ENCODE measurements at places on chromosomes 7 and 10.

- no peak for DNase-seq
Observed at GRCh38 chr10:16401416-16401815, 35.4 kb upstream of the PTER start.

DNA sequence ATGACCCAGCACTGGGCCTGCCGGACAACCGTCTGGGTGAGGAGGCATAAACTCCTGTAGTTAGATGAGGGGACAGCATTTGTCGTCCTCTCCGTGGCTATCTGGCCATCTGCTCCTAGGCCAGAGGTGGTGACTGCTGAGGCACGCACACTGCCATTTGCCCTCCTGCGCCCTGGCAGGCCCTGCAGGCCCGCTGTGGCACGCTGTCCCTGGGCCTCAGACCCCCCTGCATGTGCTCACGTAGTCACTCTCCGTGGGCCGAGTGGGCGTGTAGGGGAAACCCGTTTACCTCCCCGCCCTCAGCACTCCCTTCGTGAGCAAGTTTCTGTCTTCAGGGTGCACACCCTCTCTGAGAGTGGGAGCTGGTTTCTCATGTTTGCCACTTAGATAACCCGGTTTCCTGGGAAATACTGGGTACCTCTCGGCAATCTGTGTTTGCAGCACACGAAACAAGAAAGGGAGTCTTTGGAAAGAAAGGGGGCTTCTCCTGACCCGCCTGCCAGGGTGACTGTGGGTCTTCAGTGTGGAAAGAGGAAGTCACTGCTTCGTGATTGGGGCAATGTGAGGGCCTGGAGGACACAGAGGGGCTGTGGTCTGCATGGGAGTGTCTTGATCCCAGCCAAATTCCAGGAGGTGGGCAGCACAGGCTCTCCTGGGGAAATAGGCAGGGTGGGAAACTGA, 10.8 kb downstream of the ADAMTS14 start:
- DNase-seq, result no peak

- no peak for DNase-seq
Observed at GRCh38 chr7:35250452-35250851, 3.4 kb downstream of the TBX20 start.

GRCh38 chr7:154837087-154837486, 165.8 kb downstream of the PAXIP1 start:
- no peak for DNase-seq

DNA sequence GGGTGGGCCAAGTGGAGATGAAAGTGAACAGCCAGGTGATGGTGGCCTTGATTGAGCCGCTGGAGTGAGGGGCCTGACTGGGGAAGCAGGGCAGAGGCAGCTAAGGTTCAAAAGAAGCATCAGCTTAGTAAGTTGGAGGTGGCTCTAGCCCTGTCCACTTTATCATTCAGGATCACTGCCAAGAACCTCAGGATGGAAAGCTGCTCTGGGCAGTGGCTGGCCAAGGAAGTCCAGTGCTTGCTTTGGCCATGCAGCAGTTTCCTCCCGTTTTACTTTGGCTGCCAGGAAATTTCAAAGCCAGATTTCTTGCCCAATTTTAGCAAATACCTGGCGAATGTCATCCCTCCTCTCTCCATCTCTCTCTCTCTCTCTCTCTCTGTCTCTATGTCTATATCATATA, 384.9 kb downstream of the PLXNA4 start:
- DNase-seq, result no peak

GRCh38 chr10:21517134-21518031, 8.1 kb downstream of the SKIDA1 start:
- no peak for DNase-seq

- no peak for DNase-seq
Observed at GRCh38 chr7:151726652-151727578, 150.0 kb downstream of the PRKAG2 start.

- no peak for DNase-seq
Observed at GRCh38 chr10:13270877-13271551, 28.9 kb downstream of the PHYH start.

GRCh38 chr10:68934994-68935393, 21.0 kb upstream of the DDX21 start:
- DNase-seq, result no peak

DNA sequence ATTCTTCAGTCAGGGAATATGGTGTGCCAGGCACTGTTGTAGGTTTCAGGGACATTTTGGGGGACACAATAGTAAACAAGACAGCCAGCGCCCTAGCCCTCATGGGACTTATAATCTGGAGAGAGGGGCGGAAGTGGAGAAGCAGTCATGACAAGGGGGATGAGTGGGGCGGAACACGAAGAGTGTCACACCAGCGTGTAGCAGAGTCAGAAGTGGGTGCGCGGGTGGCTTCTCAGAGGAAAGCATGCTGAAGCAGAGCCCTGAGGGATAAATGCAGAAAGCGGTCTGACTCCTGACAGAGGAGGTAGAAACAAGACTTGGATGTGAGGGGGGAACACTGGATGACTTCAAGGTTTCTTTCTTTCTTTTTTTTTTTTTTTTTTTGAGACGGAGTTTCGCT, 160.3 kb upstream of the LYZL2 start:
- DNase-seq, result no peak

DNA sequence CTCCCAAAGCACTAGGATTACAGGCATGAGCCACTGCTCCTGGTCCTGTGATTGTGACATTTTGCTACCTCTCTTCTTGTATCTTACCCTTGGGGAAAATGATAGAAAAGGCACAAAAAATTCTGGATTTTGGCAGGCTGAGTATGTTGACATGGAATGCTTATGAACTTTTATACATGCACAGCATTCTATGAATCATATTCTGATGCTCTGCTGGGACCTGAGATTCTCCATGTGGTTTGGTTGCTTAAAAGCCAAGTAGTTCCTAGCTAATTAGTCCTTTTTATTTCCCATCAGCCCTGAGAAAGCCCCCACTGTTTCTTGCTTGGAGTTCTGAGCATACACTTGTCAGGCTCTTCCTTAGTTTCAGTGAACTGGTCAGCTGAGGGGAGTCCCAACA, 8.3 kb upstream of the KAZALD1 start:
- no peak for DNase-seq

DNA sequence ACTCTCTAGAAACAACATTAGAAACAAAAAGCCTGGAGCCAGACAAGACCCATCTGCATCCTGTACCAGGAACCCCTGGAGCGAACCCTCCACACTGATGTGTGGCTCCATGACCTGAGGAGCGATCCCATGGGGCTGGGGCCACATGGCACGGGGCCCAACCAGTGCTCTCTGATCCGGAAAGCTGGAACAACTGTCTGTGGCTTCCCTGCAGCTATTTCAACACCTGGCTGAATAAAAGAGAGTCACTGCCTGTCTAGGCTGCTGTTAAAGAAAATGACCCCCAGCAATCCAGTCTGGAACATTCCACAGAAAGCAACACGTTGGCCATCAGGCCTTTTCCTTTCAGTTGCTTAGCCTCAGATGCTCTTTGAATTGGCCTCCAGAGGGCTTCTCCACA, 20.9 kb downstream of the UROS start:
- DNase-seq, result no peak

- DNase-seq, result no peak
Observed at GRCh38 chr10:34866848-34867247, 51.8 kb upstream of the PARD3 start.
